ENCODE measurements at places on chromosomes 11 and 22. TPM values are rescaled to one million over a fixed set of nuclear protein-coding genes. Genes with fewer than 3 reads are reported as not detected.

The OR51E2 gene
- 0.51 TPM for total RNA-seq

The OR8G1 gene
- not detected for total RNA-seq

DNA sequence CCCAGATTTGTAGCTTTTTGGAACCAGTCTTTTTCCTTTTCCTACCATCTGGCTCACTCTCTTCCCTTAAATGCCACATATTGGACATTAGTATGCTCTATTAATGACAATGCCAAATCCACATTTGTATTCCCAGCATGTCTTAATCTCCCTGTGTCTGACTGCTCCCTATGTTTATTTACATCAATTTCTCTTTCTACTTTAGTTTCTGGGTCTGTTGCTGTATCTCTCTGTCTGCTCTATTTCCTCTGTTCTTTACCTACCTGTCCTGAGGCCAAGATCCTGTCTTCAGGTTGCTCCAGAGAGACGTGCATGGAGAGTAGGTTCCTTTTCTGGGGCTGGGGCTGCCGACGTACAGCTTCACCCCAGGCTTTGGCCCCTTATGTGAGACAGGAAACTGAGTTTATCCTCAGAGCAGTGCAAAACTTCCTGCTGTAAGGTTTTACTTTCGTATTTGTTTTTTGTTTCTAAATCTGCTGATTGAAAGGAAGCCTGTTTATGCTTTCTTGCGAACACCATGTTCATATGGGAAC, 25.6 kb downstream of the OR2AG2 start:
- no peak for DNase-seq

DNA sequence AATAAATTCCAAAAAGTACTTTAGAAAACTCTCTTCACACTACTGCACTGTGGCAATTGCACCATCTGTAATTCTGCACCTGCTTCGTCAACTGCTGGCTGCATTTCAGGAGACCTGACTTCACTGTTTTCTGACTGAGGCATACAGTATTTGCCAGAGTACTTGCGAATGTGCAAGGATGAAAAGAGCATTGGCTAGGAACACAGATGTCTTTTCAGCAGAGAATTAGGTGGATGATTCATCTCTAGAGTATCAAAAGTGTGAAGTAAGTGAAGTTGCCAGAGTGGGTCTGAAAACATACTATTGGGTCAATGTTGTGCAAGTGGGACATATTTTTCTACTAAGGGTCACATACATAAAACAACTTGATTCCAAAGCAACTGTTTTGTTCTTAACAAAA, 427.5 kb upstream of the CCDC90B start:
- DNase-seq = no peak

DNA sequence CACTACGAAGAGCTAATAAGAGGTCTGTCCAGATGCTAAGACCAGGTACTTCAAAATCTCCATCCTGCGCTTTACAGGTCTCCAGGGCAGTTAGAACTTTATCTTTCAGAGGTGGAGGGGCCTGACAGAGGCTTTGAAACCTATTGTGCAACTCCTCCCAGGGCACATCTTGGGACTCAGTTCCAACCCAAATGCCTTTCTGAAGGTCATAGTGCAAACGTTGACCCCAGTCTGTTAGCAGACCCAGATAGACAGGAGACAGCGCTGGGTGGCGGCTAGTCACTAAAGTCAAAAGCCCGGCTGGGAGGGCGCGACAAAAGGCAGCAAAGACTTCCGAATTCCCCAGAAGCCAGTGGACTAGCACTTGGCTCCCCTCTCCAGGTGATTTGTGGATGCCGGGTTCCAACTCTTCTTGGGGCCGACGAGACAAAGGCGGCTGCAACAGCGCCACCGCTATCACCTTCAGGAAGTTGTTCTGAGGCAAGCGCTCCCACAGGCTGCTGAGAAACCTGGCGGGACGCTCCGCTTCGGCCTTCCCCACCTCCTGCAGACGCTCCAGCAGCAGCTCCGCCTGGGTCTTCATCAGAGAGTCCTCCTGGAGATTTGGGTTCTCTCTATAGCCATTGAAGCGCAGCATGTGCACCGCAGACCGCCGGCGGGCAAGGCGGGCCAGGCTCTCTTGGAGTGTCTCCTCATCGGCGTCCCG, 728 bp downstream of the FANCF start:
- DNase-seq = peak; percentile 83

- DNase-seq = no peak
Observed at GRCh38 chr22:43418079-43418825, 6.4 kb downstream of the MPPED1 start.

DNA sequence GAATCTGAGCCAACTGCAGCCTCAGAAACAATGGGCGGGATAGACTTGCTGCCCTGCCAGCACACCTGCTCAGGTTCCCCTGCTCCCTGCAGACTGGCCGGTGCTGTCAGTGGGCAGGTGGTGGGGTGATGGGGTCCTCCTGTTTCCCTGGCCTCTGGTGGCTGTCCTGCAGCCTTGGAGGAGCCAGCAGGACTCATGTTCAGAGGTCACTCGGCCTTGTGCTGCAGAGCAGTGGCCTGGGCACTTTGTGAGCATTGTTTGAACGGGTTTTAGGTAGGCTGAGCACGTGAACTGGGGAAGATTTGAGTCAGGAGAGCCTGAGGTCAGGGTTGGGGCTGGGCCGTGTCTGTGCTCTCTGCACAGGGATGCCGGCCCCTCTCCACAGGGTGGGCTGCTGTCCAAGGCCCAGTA, 17.6 kb downstream of the PPIL2 start:
- no peak for DNase-seq

DNA sequence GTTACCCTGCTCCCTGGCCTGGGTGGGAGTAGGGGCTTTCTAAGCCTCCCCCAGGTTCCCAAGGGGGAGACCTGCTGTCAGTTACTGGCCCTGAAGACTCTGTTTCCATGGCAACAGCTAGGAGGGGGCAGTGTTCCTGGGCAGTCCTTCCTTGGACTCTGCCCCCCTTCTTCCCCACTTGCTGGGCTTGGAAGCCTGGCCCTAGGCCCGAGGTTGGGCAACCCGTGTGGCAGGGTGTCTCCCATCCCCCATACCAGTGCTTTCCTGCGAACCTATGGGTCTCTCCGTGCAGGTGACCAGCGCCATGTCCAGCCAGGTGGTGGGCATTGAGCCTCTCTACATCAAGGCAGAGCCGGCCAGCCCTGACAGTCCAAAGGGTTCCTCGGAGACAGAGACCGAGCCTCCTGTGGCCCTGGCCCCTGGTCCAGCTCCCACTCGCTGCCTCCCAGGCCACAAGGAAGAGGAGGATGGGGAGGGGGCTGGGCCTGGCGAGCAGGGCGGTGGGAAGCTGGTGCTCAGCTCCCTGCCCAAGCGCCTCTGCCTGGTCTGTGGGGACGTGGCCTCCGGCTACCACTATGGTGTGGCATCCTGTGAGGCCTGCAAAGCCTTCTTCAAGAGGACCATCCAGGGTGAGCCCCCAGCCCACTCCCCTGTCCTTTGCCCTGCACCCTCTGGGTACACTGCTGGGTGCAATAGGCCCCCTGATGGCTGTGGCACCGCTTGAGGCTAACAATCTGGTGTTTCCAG, 1.7 kb downstream of the ESRRA start:
- DNase-seq = no peak

GRCh38 chr22:41799486-41800347, 762 bp upstream of the CCDC134 start:
- peak; percentile 49 for DNase-seq

Data from aorta (tissue), 5 donors.